Fibroblast of lung (primary cell): ENCODE measurements at places on chromosomes 5 and 9. TPM values are rescaled to one million over a fixed set of nuclear protein-coding genes. Genes with fewer than 3 reads are reported as not detected.

The GDA gene
- total RNA-seq = under 0.01 TPM in 1 of 2 replicates, not detected in the other

DNA sequence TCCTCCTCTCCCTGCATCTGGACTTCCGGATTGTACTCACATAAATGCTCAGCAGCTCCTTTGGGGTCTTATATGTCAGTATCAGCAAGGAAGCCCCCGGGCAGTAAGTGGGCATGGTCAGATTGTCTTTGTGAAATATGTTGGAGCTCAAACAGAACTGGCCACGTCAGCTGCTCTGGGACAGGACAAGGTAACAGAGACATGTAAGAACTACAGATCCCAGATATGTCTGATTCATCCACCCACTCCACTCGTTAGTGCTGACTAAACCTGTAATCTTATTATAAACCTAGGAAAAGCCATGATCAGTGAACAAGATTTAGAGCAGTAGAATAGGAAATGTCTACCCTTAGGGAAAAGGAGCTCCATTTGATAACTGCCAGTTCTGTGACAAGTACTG, 561.8 kb downstream of the CETN3 start:
- no peaks in the 10 kb centered on the region for H3K36me3 ChIP-seq
- no peaks in the 10 kb centered on the region for H3K27me3 ChIP-seq
- no peak for DNase-seq
- no peak overlapping the region for H3K27ac ChIP-seq
- H3K4me1 ChIP-seq = no peaks in the 10 kb centered on the region
- H3K4me3 ChIP-seq = no peak overlapping the region

The KIAA1958 gene
- 2.1 and 3.0 TPM in 2 replicates for total RNA-seq

DNA sequence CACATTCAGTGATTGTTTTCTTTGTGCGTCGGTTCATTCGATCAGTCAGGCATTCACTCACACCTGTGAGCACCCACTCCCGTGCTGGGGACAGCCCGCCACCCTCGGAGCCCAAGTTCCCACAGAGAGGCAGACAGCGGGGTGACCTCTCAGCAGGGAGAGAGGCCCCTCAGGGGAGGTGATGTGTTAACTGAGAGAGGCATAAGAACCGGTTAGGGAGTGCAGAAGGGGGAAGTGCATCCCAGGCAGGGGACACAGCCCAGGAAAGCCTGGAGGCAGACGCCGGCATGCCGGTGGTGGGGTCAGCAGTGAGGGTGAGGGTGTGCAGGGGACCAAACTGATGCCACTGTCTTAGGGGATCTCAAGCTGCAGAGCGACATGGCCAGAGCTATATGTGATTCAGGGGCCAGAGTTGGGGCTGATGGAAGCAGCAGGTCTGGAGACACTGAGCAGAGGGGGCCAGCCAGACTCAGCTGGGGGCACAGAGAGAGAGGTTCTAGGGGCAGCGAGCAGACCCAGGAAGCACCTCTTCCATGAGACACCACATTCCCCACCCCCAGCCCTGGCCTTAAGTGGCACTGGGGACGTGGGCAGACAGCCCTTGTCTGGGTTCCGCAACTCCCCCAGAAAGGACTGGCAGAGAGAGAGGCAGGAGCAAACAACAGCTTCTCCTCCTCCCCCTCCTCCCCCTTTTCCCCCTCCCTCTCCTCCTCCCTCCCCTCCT, 35.9 kb downstream of the HK3 start:
- no peak overlapping the region for H3K27ac ChIP-seq
- no peaks in the 10 kb centered on the region for H3K36me3 ChIP-seq
- H3K4me3 ChIP-seq = no peak overlapping the region
- DNase-seq = no peak
- H3K4me1 ChIP-seq = no peaks in the 10 kb centered on the region

- DNase-seq = no peak
- no peaks in the 10 kb centered on the region for H3K27me3 ChIP-seq
- no peak overlapping the region for H3K4me3 ChIP-seq
- H3K4me1 ChIP-seq = no peaks in the 10 kb centered on the region
These were observed 58.3 kb downstream of the SEMA4D start for GRCh38 chr9:89439571-89439970.

GRCh38 chr5:2666081-2666480, 85.4 kb downstream of the IRX2 start:
- H3K4me3 ChIP-seq = no peak overlapping the region
- no peaks in the 10 kb centered on the region for H3K4me1 ChIP-seq
- DNase-seq = no peak
- no peaks in the 10 kb centered on the region for H3K36me3 ChIP-seq

DNA sequence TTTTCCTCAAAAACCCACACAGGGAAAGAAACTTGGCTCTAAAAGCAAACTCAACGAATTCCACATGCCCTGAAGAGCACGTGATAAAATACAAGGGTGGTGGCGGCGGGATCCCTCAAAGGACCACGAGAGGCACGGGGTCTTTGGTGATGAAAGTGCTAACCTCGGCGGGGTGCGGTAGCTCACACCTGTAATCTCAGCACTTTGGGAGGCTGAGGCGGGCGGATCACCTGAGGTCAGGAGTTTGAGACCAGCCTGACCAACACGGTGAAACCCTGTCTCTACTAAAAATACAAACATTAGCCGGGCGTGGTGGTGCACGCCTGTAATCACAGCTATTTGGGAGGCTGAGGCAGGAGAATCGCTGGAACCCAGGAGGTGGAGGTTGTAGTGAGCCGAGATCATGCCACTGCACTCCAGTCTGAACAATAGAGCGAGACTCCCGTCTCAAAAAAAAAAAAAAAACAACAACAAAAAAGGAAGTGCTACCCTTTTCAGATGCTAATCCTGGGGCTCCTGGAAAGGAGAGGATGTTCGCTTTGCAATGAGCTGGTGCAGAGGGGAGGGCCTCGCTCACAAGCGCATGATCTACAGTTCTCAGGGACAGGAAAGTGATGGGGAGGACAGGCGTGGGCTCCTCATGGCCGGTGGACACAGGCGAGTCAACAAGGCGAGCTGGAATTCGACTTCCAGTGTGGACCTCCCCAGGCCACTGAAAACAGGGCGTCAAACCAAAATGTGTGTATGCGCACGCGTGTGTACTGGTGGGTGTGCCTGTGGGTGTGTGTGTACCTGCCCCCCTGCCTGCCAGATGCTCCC, 54.1 kb downstream of the USP20 start:
- H3K4me3 ChIP-seq = no peak overlapping the region
- H3K36me3 ChIP-seq = peaks cover 8% of the 10 kb centered on the region
- H3K27ac ChIP-seq = no peak overlapping the region
- H3K27me3 ChIP-seq = no peaks in the 10 kb centered on the region

DNA sequence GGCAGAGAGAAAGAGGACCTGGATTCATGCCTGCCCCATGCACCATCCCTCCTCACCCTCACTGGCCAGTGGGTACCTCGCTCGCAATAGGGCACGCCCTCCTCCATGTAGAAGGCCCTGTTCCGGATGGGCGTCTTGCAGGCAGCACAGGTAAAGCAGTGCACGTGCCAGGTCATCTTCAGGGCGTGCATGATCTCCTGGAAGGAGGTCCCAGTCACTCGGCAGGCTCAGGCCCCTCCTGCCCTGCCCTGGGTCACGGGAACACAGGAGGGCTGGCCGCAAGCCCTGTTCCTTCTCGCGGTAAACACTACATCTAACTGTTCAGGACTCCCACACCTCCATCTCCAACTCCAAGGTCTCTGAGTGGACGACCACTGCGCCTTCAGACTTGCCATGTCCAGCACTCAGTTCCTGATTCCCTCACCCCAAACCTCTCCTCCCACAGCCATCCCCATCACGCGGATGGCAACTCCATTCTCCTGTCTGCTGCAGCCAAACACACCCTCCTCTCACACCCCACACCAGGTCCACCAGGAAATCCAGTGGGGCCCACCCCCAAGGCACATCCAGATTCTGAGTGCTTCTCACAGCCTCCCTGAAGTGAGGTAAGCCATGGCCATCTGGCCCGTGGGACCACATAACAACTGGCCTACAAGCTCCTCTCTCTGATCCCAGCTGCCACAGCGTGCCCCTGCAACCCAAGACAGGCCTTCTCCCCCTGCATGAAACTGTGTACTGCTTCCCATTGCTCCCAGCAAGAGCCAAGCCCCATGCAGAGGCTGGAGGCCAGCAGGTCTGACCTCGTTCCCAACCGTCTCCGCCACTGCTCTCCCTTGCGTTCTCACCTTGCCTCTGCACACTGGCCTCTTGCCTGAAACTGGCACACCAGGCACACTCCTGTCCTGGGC, 10.8 kb upstream of the DBN1 start:
- H3K27me3 ChIP-seq = no peaks in the 10 kb centered on the region
- DNase-seq = no peak
- H3K4me3 ChIP-seq = no peak overlapping the region
- no peak overlapping the region for H3K27ac ChIP-seq
- H3K36me3 ChIP-seq = peaks cover 53% of the 10 kb centered on the region

The EGFLAM gene
- 0.33 and 3.6 TPM in 2 replicates for total RNA-seq

DNA sequence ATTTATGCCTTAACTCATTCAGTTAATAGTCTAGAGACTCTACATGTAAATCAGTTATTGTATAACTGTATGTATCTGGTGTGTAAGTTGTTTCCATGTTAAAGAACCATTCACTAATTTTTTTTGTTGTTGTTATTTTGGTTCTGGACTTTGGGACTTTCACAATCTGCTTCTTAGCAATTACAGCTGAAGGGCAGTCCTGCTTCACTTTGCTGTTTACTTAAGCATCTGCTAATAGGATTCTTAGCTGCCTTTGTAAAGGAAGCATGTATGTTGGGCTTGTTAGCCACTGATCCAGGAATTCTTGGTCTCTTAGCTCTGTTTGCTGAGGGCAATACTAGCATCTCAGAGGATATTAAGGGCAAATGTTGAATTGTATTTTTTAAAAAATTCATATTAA, 97.0 kb downstream of the FOCAD start:
- no peak overlapping the region for H3K4me3 ChIP-seq
- H3K36me3 ChIP-seq = no peaks in the 10 kb centered on the region
- no peaks in the 10 kb centered on the region for H3K4me1 ChIP-seq
- no peak overlapping the region for H3K27ac ChIP-seq
- DNase-seq = no peak
- no peaks in the 10 kb centered on the region for H3K27me3 ChIP-seq

DNA sequence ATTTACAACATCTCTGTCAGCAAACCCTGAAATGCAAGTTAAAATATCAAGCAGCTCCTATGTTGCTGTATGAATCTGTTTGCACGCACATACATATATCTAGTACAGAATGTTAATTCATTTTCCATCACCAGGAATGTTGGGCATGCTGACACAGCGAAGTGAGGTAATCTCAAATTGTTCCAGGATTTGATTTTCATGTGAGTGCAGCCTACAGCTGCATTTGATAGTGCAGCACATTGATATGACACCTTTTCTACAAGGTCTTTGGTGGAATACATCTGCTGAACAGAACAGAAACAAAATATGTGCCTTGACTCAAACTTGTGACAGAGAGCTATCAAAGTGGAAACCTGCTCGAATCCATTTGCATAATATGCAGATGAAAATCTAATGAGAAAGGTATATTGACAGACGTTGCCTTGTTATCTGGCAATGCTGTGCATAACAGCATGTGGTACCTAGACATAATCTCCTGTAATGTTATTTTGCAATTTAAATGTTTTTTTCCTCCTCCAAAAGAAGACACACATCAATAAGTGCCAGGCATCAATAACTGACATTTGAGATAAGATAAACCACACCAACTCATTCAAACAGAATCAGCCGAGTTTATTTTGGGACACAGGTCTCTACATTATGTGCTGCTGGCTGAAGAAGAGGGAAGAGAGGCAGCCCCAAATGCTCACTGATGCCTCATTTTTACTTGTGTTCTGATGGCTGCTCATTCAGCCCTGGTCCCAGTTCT, 512.2 kb downstream of the ZNF608 start:
- H3K4me1 ChIP-seq = no peaks in the 10 kb centered on the region
- H3K4me3 ChIP-seq = no peak overlapping the region
- H3K36me3 ChIP-seq = no peaks in the 10 kb centered on the region
- DNase-seq = peak; percentile 23

The LCN15 gene
- not detected in 2 replicates for total RNA-seq

GRCh38 chr5:963310-963672, 45.3 kb upstream of the NKD2 start:
- peaks cover 4% of the 10 kb centered on the region for H3K27me3 ChIP-seq
- H3K36me3 ChIP-seq = no peaks in the 10 kb centered on the region
- no peak for DNase-seq
- no peak overlapping the region for H3K4me3 ChIP-seq

- DNase-seq = peak; percentile 18
- no peaks in the 10 kb centered on the region for H3K36me3 ChIP-seq
- H3K4me3 ChIP-seq = no peak overlapping the region
- no peaks in the 10 kb centered on the region for H3K4me1 ChIP-seq
These were observed 223.5 kb downstream of the GRIA1 start for GRCh38 chr5:153713943-153714342.

GRCh38 chr5:122073018-122073417, 5.0 kb downstream of the LOX start:
- H3K4me1 ChIP-seq = no peaks in the 10 kb centered on the region
- no peaks in the 10 kb centered on the region for H3K27me3 ChIP-seq
- no peak overlapping the region for H3K4me3 ChIP-seq
- no peak for DNase-seq
- H3K27ac ChIP-seq = no peak overlapping the region

GRCh38 chr5:97135868-97136267, 6.5 kb downstream of the LIX1 start:
- H3K4me3 ChIP-seq = no peak overlapping the region
- no peaks in the 10 kb centered on the region for H3K36me3 ChIP-seq
- H3K27ac ChIP-seq = no peak overlapping the region
- H3K4me1 ChIP-seq = no peaks in the 10 kb centered on the region

- no peak for DNase-seq
- H3K27ac ChIP-seq = no peak overlapping the region
- no peaks in the 10 kb centered on the region for H3K36me3 ChIP-seq
- H3K4me3 ChIP-seq = no peak overlapping the region
- no peaks in the 10 kb centered on the region for H3K4me1 ChIP-seq
These were observed 53.2 kb upstream of the FSTL4 start for GRCh38 chr5:133665571-133665970.

GRCh38 chr5:134758176-134758503, 439 bp upstream of the DDX46 start:
- H3K4me1 ChIP-seq = peaks cover 4% of the 10 kb centered on the region
- DNase-seq = no peak
- H3K4me3 ChIP-seq = peak overlapping the region; percentile 86
- H3K27ac ChIP-seq = peak overlapping the region; percentile 93
- no peaks in the 10 kb centered on the region for H3K27me3 ChIP-seq

DNA sequence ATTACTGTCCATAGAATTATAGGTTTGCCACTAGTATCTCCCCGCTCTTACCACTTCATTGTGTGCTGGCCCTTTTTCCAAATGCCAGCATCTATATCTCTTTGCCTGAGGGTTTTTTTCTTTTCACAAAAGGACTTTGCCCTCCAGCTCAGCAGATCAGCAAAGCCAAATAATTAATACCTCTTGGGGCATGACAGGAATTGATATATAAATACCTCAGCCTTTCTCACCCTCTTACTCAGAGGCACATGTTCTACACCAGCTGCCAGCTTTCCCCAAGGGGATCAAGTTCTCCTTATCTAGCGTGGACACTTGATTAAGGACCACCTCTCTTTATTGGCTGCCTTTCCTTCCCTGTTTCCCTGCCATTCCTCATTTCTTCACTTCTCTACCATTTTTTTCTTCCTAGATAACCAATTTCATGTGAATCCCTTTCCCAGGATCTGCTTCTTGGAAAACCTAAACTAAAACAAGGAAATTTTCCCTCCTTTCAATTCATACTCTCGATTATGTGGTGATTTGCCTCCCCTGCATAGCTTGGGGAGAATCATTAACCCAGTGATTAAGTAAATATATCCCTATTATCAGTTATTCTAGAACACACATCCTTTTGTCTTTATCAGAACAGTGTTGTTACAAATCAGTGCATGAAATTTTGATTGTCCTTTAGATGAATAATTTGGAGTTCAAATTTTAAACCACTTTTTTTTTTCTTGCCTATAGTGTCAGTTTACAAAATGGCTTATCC, 6.9 kb upstream of the NUDT12 start:
- peak; percentile 11 for DNase-seq
- H3K27ac ChIP-seq = no peak overlapping the region
- H3K27me3 ChIP-seq = no peaks in the 10 kb centered on the region

- no peaks in the 10 kb centered on the region for H3K36me3 ChIP-seq
- no peak overlapping the region for H3K4me3 ChIP-seq
- H3K4me1 ChIP-seq = no peaks in the 10 kb centered on the region
- DNase-seq = no peak
These were observed 289.9 kb upstream of the SMC2 start for GRCh38 chr9:103804077-103804735.
